Renal cortical epithelial cell (primary cell): ENCODE measurements at places on chromosomes 16 and 17.

DNA sequence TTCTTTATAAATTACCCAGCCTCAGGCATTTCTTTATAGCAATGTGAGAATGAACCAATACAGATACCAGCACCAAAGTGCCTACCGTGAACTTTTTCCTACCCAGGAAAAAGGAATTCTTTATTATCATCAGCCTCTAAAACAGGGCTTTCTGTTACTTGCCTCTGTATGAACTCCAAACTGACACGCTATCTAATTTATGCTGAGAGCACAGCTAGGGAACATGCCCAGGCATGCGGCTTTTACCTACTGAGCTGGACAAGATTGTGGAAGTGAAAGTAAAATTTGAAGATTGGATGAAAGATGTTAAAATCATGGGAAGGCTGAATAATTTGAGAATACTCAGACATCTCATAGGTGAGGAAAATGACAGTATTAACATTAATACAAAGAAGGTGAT lies 24.4 kb upstream of the ADCY9 start:
- peak; percentile 43 for DNase-seq

DNA sequence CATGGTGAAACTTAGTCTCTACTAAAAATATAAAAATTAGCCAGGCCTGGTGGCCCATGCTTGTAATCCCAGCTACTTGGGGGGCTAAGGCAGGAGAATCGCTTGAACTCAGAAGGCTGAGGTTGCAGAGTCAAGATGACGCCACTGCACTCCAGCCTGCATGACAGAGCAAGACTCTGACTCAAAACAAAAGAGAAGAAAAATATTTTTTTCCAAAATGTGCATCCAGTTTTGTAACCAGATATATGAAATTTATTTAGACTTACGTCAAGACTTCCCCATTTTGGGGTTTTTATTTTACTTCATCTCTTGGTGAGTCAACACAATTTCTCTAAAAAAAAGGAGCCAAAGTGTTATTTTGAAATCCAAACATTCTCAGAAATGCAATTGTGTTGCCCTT lies 5.5 kb upstream of the TM4SF5 start:
- DNase-seq, result no peak

DNA sequence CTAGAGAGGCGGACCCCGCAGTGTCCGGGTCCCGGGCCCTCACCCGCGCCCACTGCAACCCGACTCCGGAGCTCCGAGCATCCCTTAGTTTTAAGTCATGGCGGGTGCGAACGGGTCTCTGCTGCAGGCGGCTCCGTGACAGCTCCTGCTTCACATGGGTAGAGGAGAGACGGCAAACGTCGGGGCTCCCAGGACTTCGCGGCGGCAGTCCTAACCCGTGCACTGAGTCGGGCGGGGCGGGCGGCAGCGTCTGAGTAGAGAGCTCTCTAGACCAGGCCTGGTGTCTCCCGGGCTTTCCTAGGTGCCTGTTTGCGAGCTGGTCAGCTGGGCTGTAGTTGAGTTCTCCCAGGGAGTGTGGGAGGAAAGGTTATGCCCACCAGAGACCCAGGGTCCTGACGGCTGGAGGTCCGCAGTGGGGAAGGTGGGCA lies 345 bp downstream of the TSC2 start:
- DNase-seq, result no peak

GRCh38 chr16:89536886-89537548 lies 23.5 kb upstream of the RPL13 start:
- no peak for DNase-seq

DNA sequence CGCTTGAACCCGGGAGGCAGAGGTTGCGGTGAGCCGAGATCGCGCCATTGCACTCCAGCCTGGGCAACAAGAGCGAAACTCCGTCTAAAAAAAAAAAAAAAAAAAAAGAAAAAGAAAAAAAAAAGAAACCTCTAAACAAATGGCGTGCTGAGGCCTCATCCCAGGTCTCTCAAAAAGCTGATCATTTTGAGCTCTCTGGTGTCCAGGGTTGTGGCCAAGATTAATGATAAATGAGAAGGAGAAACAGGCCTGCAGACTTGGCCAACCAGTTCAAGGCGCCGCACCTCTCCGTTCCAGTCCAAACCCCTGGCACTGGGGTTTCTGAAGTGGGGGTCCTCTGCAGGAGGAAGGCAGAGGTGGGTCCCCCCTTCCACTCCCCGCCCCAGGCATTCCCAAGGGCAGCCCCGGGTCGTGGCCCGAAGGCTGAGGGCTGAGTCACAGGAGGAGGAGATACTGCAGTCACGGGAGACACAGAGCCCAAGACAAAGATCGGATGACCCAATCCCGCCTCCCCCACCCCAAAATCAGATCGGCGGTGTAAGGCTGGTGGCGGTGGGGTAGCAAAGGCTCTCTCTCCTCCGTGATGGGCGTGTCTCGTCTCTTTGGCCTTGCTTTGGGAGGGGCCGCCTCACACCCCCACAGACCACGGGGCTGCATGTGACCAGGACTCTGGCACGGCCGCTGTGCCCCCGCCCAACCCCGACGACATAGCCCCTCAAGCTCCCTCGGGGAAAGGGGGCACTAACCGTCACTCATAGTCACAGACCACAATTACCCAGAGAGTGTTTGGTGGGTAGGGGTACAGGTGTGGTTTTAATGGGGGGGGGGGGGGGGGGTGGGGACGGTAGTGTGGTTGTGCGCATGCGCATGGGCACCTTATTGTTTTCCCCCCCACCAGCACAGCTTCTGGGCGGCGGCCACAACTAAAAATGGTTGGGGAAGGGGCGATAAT lies 1.1 kb downstream of the VAT1 start:
- DNase-seq, result peak; percentile 49

DNA sequence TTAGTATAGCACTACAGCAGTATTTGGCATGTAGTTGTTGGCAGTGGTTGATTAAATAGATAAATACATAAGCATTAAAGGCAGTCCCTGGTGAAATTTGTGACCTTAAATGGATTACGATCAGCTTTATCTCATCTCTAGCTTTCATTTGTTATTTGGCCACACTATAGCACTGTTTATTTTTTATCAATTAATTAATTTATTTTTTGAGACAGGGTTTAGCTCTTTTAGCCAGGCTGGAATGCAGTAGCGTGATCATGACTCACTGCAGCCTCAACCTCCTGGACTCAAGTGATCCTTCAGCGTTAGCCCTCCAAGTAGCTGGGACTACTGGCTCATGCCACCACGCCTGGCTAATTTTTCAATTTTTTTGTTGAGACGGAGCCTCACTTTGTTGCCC lies 18.7 kb upstream of the ARHGAP17 start:
- DNase-seq, result peak; percentile 67

GRCh38 chr17:45877467-45877866 lies 16.9 kb upstream of the MAPT start:
- DNase-seq, result no peak

- no peak for DNase-seq
Measured at GRCh38 chr16:29816694-29817441, 916 bp downstream of the PAGR1 start.

DNA sequence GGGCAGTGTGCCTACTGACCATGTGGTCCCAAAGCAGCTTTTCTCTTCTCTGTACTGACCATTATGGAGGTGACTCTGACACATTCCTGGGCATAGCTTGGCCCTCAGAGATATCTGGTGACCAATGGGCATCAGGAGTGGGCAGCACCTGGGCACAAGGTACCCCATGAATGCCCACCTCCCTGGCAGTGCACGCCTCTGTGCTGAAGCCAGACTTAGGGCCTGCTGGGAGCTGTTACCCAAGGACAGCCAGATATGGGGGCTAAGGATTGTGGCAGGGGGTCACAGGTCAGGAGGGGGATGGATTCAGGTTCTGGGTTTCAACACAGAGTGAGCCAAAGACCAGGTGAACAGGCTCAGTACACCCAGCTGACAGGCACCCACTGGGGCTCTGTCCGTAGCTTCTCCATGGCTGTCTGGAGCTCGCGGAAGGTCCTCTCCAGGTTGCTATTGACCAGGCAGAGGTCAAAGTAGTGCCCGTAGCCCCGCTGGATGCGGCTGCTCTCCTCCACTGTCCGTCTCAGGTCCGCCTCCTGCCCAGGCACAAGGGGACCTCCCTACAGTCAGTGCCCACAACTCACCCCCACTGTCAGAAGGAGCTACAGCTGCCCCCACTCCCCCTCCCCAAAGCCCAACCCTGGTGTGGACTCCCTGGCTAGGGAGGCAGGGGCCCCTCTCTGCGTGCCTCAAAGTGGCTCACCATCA lies 29.7 kb downstream of the MPP2 start:
- no peak for DNase-seq

- DNase-seq, result no peak
Measured at GRCh38 chr16:4081047-4081446, 35.2 kb downstream of the ADCY9 start.

GRCh38 chr17:7634384-7634783 lies 4.4 kb downstream of the SHBG start:
- peak; percentile 26 for DNase-seq

- DNase-seq, result no peak
Measured at GRCh38 chr17:82222816-82223215, 6.0 kb upstream of the SLC16A3 start.

GRCh38 chr16:1054660-1055556 lies 17.6 kb upstream of the SSTR5 start:
- DNase-seq, result peak; percentile 3

DNA sequence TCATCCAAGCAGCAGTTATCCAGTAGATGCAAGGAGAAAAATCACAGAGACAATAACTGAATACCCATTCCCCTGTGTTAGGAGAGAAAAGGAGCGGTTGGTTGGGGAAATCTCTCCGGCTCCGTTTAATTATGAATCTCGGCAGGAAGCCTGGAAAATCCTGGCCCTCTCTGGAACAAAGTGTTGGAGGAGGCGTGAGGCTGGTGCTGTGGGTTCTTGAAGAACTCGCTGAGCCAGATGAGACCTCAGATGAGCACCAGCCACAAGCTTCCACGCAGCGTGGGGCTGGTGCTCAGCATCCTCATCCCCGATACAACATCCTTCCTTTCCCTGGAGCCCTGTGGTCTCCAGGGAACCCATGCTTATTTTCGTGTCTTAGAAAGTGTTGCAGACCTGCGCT lies 39.7 kb downstream of the CACNG4 start:
- DNase-seq, result no peak

DNA sequence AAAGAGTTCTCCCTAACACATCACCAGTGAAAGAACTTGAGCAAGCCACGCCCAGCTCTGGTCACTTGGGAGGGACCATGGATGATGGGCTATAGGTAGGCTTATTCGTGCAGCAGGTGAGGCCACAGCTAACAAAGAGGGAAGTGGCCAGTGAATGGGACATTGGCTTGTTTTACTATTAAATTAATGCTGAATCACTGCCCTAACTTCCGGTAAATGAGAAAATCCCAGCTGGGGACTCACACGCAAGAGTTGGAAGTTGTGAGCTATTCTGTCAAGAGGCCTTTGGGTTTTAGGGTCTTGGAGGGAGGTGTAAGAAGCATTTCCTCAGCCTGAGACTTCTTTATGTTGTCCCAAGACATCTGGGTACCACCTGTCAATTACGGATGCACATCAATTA lies 315.3 kb downstream of the XYLT1 start:
- DNase-seq, result no peak

- no peak for DNase-seq
Measured at GRCh38 chr17:19610879-19611278, 37.7 kb upstream of the ALDH3A2 start.

DNA sequence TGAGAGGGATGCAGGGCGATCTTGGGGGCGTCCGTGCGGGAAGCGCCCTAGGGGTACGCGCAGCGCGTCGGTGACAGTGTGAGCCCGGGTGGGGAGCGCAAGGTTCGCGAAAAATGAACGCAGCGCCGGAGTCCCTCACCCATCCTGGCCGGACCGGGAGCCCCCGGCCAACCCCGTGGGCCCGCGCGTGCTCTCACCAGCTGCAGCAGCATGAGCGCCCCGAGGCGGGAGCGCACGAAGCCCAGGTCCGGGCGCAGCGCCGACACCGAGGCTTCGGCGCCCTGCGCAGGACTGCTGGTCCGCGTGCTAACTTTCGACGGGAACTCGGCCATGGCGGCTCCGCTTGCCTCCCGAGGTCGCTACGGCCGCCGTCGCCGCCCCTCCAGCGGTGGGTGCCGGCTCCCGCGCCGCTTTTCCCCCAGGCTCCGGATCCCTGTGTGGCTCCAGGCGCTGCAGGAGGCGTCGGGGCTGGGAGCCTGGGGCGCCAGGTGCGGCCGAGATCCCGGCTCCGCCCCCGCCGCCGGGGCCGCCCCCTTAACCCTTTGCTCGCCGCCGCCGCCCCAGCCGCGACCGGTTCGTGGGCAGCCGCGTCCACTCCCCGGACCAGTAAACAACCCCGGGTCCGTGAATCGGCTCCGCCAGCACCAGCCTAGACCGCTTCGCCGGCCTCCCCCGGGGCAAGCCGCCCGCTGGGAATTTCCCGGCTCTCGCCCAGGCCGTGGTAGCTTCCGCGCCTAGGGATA lies at the start of gene PLLP:
Gene PLLP, minus strand, starts transcription at position 464 of the 743 bp plus-strand sequence. Its CDS starts 132 bp downstream, at position 332.
- peak; percentile 21 for DNase-seq

GRCh38 chr16:77536809-77537208 lies 102.0 kb upstream of the ADAMTS18 start:
- no peak for DNase-seq

DNA sequence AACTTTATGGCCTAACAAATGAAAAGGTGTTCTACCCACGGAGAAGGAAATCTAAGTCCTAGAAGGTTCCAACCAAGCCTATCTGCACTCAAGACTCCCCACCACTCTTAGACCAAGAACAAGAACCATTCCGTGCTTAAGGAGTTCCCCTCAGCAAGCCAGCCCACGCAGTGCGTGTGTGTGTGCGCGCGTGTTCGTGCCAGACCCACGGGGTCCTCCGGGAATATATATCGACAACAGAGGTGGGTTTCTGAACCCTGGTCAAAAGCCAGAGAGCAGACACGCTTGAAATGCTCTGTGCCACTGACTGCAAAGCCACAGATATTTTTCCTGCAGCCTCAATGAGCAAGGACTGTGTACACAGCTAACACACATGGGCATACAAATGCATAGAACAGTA lies 70.7 kb downstream of the SLC39A11 start:
- no peak for DNase-seq

DNA sequence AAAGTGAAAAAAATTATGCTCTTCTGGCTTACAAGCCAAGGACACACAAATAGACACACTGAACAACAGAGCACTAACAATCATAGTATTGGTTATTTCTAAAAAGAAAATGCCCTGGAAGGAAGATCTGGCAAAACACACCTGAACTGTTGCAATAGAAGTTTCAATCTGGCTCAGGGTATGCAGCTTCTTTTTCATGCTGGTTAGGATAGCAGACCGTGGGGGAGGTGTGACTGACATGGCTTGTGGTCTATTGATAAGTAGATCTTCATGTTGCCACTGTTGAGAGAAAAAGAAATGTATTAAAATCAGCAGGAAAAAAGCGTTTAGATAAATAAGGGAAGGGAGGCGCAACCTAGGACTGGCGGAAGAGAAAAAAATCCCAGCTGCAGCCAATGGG lies 26.5 kb upstream of the ARL6IP1 start:
- no peak for DNase-seq

DNA sequence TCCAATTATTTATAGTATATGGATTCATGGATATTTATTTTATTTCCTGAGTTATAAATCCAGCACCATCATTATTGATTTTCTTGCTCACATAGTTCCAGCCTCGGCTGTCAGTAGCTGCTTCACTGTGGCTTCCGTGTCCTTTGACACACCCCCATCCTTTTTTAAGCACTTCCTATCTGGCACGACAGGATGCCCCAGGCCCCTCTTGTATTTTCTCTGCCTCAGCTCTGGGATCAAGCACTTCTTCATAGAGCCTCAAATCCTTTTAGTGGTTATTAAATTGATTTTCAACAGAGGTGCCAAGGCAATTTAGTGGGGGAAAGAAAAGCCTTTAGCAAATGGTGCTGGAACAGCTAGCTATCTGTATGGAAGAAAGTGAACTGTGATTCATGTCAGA lies 59.8 kb downstream of the GAN start:
- DNase-seq, result no peak
